ENCODE measurements at places on chromosomes 7 and 10.
A peak's percentile ranks its signal among the peaks of the same experiment; 100 is the strongest.

GRCh38 chr10:29370097-29371092 lies 81.5 kb downstream of the LYZL1 start:
- DNase-seq = peak; percentile 68

DNA sequence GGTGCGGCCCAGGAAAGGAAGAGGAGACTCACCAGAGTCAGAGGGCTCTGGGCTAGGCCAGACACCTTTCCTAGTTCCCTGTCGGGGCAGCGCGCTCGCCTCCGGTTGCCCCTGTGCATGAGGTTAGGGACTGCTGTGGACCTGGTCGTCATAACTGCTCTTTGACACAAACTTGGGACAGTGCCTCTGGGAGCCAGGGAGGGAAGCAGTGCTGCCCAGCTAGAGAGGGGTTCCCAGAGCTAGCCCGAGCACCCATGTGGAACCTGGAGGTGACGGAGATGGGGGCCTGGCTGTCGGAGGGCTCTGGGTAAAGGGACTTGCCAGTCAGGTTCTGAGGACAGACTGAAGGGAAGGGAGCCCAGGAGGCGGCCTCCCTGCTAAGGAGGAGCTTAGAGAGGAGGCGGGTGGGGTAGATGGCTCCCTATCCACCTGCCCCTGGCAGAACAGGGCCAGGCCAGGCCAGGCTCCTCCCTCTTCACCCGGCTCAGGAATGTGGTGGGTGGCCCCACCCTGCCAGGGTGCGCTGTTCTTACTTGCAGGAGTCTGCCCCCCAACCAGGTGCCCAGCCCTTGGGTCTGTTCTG lies 29.7 kb downstream of the AGAP3 start:
- DNase-seq = peak; percentile 36

DNA sequence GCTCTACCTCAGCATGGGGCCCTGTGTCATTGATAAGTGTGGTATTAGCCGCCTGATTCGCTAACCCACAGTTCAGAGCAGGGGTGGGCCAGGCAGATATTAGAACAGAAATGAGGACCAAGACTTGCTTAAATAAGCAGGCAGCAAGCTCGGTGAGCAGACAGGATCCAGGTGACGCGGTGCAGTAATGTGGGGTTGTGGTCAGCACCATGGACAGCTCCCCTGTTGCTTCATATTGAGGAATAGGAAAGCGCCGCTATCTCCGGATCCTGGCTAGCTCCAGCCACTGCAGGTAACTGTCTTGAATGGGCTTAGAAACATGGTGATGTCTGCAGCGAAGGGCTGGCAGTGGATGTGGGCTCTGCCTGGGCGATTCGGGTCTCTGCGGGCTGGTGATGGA lies 51.3 kb upstream of the GPR26 start:
- DNase-seq = peak; percentile 92

GRCh38 chr10:60679388-60679990 lies 98.8 kb upstream of the CDK1 start:
- no peak for DNase-seq

DNA sequence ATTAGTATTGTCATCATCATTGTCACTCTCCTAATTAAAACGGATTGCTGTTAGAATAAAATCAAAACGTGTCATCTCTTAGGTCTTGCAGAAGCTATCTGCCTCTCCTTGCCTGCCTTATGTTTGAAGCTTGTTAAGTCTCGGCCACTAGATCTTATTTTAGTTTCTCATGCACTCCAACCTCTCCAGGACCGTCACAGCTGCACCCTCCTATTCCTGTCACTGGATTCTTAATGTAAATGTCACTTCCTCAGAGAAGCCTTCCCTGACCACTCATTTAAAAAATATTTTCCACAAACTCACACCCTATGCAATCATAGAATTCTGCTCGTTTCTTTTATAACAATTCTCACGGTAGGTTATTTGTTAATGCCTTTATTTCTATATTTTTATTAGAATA lies 103.9 kb upstream of the DKK1 start:
- no peak for DNase-seq

DNA sequence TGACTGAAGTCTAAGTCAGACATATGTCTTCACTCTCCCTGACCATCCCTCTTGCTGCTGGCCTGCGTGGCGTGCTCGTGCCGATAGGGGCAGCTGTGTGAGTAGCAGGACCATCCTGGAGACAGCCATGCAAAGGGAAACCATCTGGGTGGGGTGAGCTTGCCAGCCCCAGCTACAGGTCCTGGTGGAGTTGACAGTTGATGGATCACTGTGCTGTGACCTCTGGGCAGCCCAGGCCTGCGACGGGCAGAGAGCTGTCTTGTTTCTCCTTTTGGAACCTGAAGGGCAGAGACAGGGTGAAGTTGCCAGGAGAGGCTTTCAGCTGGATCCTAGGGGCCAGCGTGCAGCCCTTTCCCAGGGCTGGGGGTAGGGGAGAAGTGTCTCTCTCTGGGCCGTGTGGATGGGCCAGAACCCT lies 44.7 kb downstream of the GRK5 start:
- no peak for DNase-seq

DNA sequence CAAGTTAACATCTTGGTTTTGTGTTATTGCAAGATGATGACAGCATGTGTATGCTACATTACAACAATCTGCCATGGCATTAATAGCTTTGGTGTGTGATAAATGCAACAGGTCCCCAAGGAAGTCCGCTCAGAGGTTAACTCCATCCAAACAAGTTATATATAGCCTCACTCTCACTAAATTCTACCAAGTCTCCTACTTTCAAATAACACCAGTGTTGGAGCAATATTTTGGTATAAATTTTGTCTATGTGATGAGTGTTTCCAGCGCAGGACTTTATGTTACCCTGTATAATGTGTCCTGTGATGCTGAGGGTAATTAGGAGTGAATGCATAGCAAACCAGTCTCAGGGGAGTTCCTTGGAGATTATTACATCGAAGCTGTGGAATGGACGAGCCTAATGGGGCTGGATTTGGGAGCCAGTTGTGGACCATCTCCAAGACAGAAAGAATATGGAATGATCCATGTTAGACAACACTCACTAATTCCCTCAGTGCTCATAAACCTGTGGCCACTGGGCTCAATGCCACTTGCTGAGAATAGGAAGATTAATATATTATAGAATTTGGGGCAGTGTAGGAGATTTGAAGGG lies 127.6 kb upstream of the CXCL12 start:
- no peak for DNase-seq

GRCh38 chr10:96924861-96925260 lies 92.8 kb downstream of the LCOR start:
- DNase-seq = no peak

GRCh38 chr7:148304083-148304335 lies 286.6 kb upstream of the C7orf33 start:
- DNase-seq = no peak
